Activated CD8-positive, alpha-beta memory T cell treated with anti-CD3 and anti-CD28 coated beads, Interleukin-2, amount 50 U/mL, for 4 hours (primary cell): ENCODE measurements at places on chromosomes 1 and 21.

DNA sequence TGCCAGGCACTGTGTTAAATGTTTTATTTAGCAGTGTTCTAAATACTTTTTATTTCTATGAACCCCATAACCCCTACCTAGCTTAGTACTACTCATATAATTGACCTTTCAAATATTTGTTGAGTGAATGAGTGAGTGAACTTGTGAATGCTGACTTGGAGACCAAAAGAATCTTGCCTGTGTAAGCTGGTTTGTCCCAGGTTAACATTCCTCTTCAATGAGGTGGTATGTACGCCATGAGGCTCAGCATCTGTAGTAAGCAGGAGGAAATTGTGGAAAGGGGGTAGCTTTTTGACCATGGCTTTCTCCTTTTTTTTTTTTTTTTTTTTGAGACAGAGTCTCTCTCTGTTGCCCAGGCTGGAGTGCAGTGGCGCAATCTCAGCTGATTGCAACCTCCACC lies 14.6 kb downstream of the MED18 start:
- no peak for DNase-seq

DNA sequence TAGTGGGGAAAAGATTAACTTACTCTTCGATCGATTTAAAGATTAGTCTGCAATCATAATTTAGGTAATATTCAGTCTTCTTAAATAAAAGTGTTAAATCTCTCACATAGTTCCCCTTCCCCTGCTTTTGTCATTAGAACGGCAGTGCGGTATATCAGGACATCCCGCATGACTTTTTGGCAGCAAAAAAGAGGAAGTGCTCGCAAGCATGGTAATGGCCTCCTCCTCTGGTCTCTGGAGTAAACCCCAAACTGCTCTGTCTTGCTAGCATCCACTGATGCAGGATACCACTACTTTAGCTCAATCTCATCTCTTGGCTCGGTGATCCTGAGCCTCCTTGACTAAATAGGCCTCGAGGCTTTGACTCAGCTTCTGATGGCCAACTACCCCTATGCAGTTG lies 78.7 kb upstream of the VAV3 start:
- no peak for DNase-seq

DNA sequence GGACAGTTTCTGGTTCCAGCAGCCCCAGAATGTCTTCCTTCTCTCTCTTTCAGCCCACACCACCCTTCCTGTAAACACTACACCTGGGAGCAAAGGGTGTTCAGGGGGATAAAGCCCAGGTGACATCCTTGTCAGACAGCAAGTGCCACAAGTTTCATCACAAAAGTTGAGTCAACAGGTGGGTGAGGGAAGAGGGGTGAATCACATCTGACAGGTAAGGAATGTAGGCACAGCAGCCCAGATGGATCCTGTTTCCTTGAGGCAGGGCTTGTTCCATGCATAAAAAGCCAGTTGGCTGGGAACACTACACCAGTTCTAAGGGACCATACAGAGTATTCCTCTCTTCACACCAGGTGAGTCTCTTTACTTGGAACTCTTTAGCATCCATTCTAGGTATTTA lies at the start of gene SPRR1B:
SPRR1B (plus strand) TSS at position 309 of the 400 bp plus-strand sequence. CDS start 1,143 bp downstream, outside the sequence.
- no peak for DNase-seq

- DNase-seq = no peak
Measured at GRCh38 chr1:171954361-171954760, 113.1 kb downstream of the DNM3 start.

- no peak for DNase-seq
Measured at GRCh38 chr1:106964495-106964894, 92.0 kb upstream of the PRMT6 start.

DNA sequence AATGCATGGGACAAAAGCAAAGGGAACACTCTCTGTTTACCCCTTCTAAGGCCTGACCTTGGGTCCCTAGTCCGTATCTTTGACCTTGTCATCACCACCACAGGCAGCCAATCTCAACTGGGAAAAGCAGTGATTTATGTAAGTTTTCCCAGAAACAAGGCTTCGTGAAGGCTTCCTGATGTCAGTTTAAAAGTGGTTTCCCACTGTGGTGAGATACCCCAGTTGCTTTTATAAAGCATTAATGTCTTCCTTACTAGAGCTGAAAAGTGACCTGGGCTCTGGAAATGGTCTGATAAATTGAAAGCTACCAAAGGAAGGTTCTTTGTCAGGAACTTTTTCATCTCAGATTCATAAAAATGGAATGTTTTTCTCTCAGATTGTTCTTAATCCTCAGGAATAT lies 536.4 kb upstream of the PTBP2 start:
- DNase-seq = no peak
